Right atrium auricular region (tissue), 2 donors: ENCODE measurements at places on chromosomes 3 and 15. TPM values are rescaled to one million over a fixed set of nuclear protein-coding genes. Genes with fewer than 3 reads are reported as not detected.

The DLEC1 gene
- total RNA-seq = 0.22 TPM

The ZPLD1 gene
- total RNA-seq = not detected

- H3K27me3 ChIP-seq = no peaks in the 10 kb centered on the region
- H3K27ac ChIP-seq = no peak overlapping the region
- peaks cover 56% of the 10 kb centered on the region for H3K36me3 ChIP-seq
- H3K4me3 ChIP-seq = no peak overlapping the region
Observed at GRCh38 chr3:154304936-154305335, 19.4 kb downstream of the DHX36 start.

- no peak overlapping the region for H3K27ac ChIP-seq
- no peak for DNase-seq
- no peaks in the 10 kb centered on the region for H3K27me3 ChIP-seq
- H3K4me1 ChIP-seq = no peaks in the 10 kb centered on the region
- no peak overlapping the region for H3K4me3 ChIP-seq
- peaks cover 4% of the 10 kb centered on the region for H3K36me3 ChIP-seq
Observed at GRCh38 chr15:58921267-58921790, 12.2 kb downstream of the SLTM start.

DNA sequence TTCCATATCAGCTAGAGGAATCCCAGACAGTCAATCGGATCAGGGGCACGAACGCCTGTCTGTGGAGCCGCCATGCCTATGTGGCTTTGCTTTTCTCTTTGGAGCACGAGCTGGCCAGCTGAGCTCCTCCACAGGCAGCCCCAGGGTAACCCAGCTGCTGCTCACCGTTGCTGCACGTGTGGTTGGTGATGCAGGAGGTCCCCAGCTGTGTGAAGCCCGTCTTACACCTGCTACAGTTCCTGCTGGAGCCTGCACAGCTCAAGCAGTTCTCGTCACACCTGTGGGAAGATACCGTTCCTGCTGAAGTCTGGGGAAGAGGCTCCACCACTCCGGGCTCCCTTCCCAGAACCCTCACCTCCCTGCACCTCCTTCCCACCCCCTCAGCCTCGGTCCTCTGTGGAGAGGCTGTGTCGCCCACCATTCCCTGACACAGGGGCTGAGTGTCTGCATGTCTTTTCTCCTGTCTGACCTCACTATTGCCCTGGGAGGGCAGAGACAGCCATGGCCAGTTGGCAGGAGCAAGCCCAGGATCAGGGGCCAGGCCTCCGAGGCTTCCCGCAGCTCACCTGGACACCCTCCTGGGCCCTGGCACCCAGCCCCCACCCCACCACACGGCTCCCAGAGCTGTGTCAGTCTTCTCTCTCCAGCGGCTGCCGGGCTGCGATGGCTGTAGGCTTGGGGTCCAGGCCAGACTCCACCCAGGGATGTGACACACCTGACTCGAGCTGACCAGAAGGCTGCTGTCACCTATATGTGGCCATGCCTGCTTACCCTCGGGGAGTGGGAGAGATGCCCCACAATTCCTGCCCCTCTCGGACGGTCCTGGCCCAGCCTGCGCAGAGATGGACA lies 12.2 kb upstream of the SNRPA1 start:
- H3K4me3 ChIP-seq = no peak overlapping the region
- H3K4me1 ChIP-seq = no peaks in the 10 kb centered on the region
- H3K27me3 ChIP-seq = no peaks in the 10 kb centered on the region
- H3K36me3 ChIP-seq = no peaks in the 10 kb centered on the region

- H3K36me3 ChIP-seq = no peaks in the 10 kb centered on the region
- H3K27ac ChIP-seq = no peak overlapping the region
- DNase-seq = no peak
- no peaks in the 10 kb centered on the region for H3K27me3 ChIP-seq
- no peak overlapping the region for H3K4me3 ChIP-seq
- no peaks in the 10 kb centered on the region for H3K4me1 ChIP-seq
Observed at GRCh38 chr3:28125342-28125741, 116.1 kb upstream of the CMC1 start.

DNA sequence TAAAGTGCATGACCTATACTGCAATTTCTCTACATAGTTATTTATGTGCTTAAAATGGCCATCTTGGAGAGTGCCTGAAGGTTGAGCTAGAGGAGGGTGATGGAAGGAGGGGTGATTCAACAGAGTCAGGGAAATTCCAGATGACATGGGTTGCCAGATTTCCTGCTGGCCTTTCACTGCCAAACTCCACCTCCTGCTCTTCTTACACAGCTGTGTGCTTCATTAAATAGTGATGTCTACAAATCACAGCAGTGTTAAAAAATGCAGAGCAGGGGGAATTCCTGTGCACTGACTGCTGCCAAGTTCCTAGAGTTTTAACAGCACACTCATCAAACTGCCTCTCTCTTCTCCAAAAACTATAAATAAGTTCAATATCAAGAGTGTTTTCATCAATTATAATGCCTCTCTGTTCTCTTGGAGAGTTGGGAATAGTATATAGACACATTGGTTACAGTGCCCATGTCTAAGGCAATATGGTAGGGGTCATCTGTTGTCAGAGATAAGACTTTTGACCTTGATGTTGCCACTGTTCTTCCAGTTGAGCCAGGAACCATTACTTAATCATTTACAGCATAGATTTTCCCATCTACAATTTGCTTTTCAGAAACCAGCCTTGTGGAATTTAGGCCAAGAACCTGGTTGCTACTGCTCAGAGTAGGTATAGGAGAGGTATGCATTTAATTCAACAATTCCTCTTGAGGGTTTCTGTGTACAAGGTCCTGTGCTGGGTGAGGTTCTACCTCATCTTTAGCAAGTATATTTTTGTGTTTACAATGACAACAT lies 79.6 kb downstream of the TP63 start:
- H3K4me3 ChIP-seq = no peak overlapping the region
- no peaks in the 10 kb centered on the region for H3K36me3 ChIP-seq
- no peak overlapping the region for H3K27ac ChIP-seq

DNA sequence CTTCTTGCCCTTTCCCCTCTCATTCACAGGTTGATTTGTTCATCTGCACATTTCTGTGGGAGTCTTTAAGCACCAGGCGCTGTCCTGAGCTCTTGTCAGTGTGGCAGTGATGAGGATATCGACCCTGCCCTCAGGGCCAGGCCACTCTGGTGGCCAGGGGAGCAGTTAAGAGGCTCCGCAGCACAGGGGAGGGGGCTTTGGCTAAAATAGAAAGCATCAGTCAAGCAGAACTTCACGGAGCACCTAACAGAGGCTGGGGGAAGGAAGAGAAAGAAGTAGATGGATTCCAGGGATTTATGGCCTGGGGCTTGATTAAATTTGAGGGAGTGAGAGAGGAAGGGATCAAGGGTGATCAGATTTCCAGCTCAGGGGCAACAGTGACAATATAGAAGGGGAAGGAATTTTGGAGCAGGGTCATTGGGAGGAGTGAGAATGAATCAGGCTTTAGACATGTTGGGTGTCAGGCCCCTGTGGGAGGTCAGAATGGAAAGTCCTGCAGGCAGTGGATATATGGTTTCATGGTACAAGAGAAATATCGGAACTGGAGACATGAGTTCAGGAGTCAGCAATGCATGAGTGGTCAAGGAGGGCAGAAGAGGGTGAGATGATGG lies 73.0 kb upstream of the GLCE start:
- no peaks in the 10 kb centered on the region for H3K27me3 ChIP-seq
- H3K4me1 ChIP-seq = no peaks in the 10 kb centered on the region
- DNase-seq = no peak
- no peaks in the 10 kb centered on the region for H3K36me3 ChIP-seq
- H3K27ac ChIP-seq = no peak overlapping the region
- no peak overlapping the region for H3K4me3 ChIP-seq

- no peaks in the 10 kb centered on the region for H3K36me3 ChIP-seq
- no peak overlapping the region for H3K27ac ChIP-seq
- H3K27me3 ChIP-seq = no peaks in the 10 kb centered on the region
- H3K4me3 ChIP-seq = no peak overlapping the region
- no peaks in the 10 kb centered on the region for H3K4me1 ChIP-seq
Observed at GRCh38 chr15:29309139-29309538, 39.5 kb upstream of the NSMCE3 start.

The ITIH4 gene
- not detected for total RNA-seq

DNA sequence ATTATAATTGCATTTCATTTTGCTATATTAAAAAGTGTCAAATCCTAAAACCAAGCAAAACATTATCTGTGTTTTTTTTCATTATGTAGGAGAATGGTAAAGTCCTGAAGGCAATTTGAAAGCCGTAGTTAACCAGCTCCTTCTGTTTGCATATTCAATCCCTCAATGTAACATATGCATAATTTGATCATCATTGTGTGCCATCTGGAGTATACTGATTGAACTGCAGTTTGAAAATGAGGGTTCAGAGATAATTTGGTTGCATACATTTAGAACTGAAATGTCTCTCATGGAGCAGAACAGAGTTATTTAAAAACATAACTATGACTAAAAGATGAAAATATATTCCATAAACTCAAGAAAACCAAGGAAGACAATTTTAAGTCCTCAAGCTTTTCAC lies 518.6 kb downstream of the GBE1 start:
- no peak overlapping the region for H3K27ac ChIP-seq
- no peaks in the 10 kb centered on the region for H3K36me3 ChIP-seq
- H3K27me3 ChIP-seq = no peaks in the 10 kb centered on the region

The NTRK3 gene
- 4.5 TPM for total RNA-seq

GRCh38 chr3:188769831-188770230 lies 401.9 kb upstream of the TPRG1 start:
- no peak overlapping the region for H3K27ac ChIP-seq
- DNase-seq = no peak
- no peaks in the 10 kb centered on the region for H3K4me1 ChIP-seq
- H3K36me3 ChIP-seq = no peaks in the 10 kb centered on the region
- H3K4me3 ChIP-seq = no peak overlapping the region
- H3K27me3 ChIP-seq = no peaks in the 10 kb centered on the region

- no peaks in the 10 kb centered on the region for H3K27me3 ChIP-seq
- DNase-seq = no peak
- H3K4me1 ChIP-seq = no peaks in the 10 kb centered on the region
- H3K27ac ChIP-seq = no peak overlapping the region
Observed at GRCh38 chr3:173617490-173617889, 219.9 kb downstream of the NLGN1 start.

- no peaks in the 10 kb centered on the region for H3K4me1 ChIP-seq
- DNase-seq = no peak
- H3K36me3 ChIP-seq = no peaks in the 10 kb centered on the region
- no peak overlapping the region for H3K4me3 ChIP-seq
Observed at GRCh38 chr3:128702391-128702790, 23.6 kb upstream of the RAB7A start.

- H3K36me3 ChIP-seq = peaks cover 17% of the 10 kb centered on the region
- H3K27me3 ChIP-seq = no peaks in the 10 kb centered on the region
- peak; percentile 75 for DNase-seq
- no peak overlapping the region for H3K4me3 ChIP-seq
Observed at GRCh38 chr3:172315401-172316091, 132.7 kb downstream of the GHSR start.

- no peaks in the 10 kb centered on the region for H3K27me3 ChIP-seq
- H3K4me1 ChIP-seq = peaks cover 26% of the 10 kb centered on the region
- H3K4me3 ChIP-seq = no peak overlapping the region
- DNase-seq = no peak
- H3K27ac ChIP-seq = no peak overlapping the region
- H3K36me3 ChIP-seq = peaks cover 60% of the 10 kb centered on the region
Observed at GRCh38 chr15:101272584-101272983, 4.7 kb downstream of the SELENOS start.

The MAGI1 gene
- 28.5 TPM for total RNA-seq

- H3K4me3 ChIP-seq = no peak overlapping the region
- peak overlapping the region; percentile 31 for H3K27ac ChIP-seq
- no peaks in the 10 kb centered on the region for H3K27me3 ChIP-seq
- no peaks in the 10 kb centered on the region for H3K4me1 ChIP-seq
Observed at GRCh38 chr15:63374686-63375520, 6.7 kb downstream of the CA12 start.

The ACTC1 gene
- 10,302 TPM for total RNA-seq

DNA sequence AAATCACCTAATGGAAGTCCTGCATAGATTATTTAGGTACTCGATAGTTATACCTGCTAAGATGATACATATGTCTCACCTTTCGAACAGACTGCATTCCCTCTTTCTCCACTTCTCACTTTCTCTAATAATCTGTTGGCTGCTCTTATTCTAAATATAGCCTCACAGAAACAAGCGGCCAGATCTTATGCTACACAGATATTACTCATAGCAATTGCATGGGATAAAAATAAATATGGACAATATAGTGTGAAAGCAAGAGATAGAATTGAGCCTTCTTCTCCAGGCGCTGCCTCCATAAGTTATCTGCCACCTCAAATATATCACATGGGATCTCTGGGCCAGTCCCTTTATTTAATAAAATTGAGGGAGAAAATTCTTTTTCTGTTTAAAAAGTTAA lies 29.5 kb upstream of the TGFBR2 start:
- no peak overlapping the region for H3K4me3 ChIP-seq
- no peaks in the 10 kb centered on the region for H3K27me3 ChIP-seq
- no peaks in the 10 kb centered on the region for H3K36me3 ChIP-seq
- DNase-seq = no peak
- H3K27ac ChIP-seq = no peak overlapping the region

The NOX5 gene
- total RNA-seq = 0.19 TPM

DNA sequence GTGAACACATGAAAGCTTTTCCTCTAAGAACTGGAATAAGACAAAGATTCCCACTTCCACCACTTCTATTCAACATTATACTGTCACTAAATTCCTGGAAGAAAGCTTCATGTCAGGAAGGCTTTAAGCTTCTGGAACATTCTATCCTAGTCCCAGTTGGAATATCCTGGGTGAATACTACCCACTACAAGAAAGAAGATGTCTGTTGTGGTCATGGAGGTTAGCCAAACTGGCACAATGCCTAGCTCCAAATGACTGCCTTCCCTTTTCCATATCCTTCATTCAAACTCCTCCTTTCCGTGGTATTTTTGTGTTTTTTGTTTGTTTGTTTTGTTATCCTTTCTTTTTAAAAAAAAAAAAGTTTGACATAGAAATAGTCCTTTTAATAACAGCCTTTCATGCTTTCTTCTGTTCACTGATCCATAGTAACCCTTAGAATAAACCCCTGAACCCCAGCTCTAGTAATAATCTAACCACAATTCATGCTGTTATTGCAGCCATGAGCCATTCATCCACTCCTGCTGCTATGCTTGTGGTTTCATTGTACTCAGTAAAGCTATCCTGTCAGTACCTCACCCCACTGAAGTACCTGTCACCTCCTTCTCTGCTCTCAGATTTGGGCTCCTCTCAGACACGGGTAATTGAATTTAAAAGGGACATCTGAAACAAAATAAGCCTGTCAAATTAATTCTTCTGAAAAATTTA lies 447.5 kb downstream of the IGSF11 start:
- H3K27me3 ChIP-seq = no peaks in the 10 kb centered on the region
- H3K36me3 ChIP-seq = no peaks in the 10 kb centered on the region

- peaks cover 22% of the 10 kb centered on the region for H3K4me1 ChIP-seq
- peak overlapping the region; percentile 77 for H3K4me3 ChIP-seq
- peaks cover 29% of the 10 kb centered on the region for H3K36me3 ChIP-seq
- DNase-seq = no peak
Observed at GRCh38 chr15:63040954-63041353, 1.6 kb upstream of the TPM1 start.

GRCh38 chr15:68784206-68784605 lies 36.5 kb downstream of the ANP32A start:
- no peak overlapping the region for H3K27ac ChIP-seq
- H3K27me3 ChIP-seq = no peaks in the 10 kb centered on the region
- H3K36me3 ChIP-seq = peaks cover 79% of the 10 kb centered on the region
- DNase-seq = no peak
- no peak overlapping the region for H3K4me3 ChIP-seq
- peaks cover 37% of the 10 kb centered on the region for H3K4me1 ChIP-seq

The COL6A6 gene
- 4.0 TPM for total RNA-seq

The SLCO2A1 gene
- total RNA-seq = 36.4 TPM
